ENCODE measurements at places on chromosomes 5 and 9. TPM values are rescaled to one million over a fixed set of nuclear protein-coding genes. Genes with fewer than 3 reads are reported as not detected.
A peak's percentile ranks its signal among the peaks of the same experiment; 100 is the strongest.

PFN3 gene
- total RNA-seq = not detected

NXNL2 gene
- 7.4 TPM for total RNA-seq

GPR151 gene
- not detected for total RNA-seq

KCTD16 gene
- total RNA-seq = 3.6 TPM

ZCCHC7 gene
- total RNA-seq = 32.6 TPM

NFIB gene
- 26.2 TPM for total RNA-seq

- no peak for DNase-seq
Measured at GRCh38 chr5:154194345-154195329, 4.1 kb downstream of the GALNT10 start.

- DNase-seq = no peak
Measured at GRCh38 chr5:138022912-138023311, 10.0 kb downstream of the FAM13B start.

GRCh38 chr9:89508951-89509615, 11.2 kb upstream of the SEMA4D start:
- DNase-seq = no peak

- peak; percentile 42 for DNase-seq
Measured at GRCh38 chr5:153147891-153148623, 342.4 kb upstream of the GRIA1 start.

Data from osteoblast (primary cell).